ENCODE measurements at places on chromosomes 3 and 15.

DNA sequence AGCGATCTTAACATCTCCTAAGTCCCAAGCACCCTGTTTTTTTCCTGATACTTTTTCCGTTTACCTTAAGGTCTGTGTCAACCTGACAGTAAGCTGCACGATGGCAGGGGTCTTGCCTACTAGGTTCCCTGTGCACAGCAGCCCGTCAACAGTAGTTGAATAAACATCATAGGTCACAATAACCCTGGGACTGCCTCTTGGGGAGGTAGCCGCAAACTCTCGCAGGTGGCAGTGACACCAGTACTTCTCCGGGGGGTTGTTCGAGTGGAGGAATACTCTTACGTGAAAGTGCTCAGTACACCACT lies 365 bp upstream of the PDCD6IP start:
- DNase-seq, result no peak

DNA sequence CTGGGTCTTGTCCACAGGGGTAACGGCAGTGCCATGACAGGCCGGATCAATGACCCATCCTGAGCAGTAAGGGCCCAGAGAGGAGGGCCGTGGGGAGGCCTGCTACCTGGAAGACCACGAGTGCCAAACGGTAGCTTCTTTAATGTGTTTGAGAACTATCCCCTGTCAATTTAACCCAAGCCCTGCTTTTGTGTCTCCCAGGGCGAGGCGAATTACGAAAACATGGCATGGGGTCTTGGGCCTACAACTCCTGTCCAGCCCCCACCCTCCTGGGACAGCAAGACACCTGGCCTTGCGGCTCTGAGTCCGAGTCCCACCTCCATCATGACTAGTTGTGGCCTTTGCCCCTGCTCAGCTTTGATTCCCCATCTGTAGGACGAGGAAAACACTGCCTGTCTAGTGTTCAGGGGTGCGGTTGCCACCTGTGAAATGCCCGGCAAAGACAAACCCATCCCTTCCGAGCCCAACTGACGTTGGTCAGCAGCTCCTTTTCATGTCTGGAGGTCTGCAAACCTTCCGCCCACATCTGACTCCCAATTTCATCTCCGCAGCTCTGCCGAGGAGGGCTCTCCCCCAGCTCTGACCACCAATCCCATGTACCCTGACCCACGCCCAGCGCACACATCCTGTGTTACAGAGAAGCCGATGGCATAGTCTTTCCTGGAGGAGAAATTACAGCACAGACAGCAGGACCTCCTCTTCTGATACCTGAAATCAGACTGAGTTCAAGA lies 28.9 kb upstream of the SNRPA1 start:
- DNase-seq, result no peak

GRCh38 chr3:78621061-78621716 lies 1146.6 kb downstream of the ROBO1 start:
- no peak for DNase-seq

- no peak for DNase-seq
Measured at GRCh38 chr3:13378155-13378554, 42.0 kb downstream of the NUP210 start.

- DNase-seq, result no peak
Measured at GRCh38 chr3:112539825-112540650, 21.7 kb downstream of the ATG3 start.

GRCh38 chr3:117814975-117815374 lies 1105.4 kb downstream of the TUSC7 start:
- no peak for DNase-seq
